Activated T-helper 2 cell treated with anti-CD3 and anti-CD28 coated beads, Interferon-gamma antibody, Interleukin-2, Interleukin-4, amounts not matched to agents 10 μg/mL and 5 μg/mL and 100 μg/mL, durations not matched to agents 14 hours and 24 hours and 36 hours (primary cell): ENCODE measurements at places on chromosomes 3 and 15.

DNA sequence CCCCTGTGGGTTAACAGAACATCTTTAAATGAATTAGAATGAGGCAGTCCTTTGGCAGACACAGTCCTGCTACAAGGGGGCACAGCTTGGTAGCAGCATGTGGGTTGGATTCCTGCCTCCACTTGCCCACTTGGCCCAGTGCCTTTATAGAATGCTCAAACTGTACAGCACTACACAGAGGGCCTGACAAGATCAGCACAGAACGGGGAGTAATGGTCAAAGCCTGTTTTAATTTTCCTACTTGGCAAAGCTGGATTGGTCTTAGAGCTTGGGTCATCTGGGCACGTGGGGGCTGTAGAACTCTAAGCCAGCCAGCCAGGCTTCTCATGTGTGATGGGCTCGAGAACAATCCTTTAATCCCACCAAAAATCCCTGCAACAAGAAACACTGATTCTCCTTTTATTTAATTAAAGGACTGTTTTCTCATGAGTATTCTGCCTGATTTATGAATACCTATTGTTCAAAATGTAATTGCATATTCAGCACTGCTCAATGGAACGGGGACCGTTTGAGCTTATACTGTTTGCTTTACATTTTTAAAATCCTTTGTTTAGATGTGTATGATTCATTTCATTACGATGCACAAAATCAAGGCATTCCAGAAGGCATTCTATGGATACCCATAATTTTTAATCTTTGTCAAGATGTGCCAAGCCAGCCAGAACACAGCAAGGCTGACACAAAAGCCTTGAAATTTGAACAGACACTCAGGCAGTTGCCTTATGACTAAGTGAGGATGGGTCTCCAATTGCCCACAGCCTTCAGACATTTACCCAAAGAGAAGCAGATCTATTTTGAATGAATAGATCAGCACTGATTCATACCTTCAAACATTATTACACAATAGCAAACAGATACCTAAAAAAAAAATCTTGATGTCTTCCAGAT, 249.3 kb upstream of the TGFBR2 start:
- no peak overlapping the region for H3K4me3 ChIP-seq
- H3K27me3 ChIP-seq = peaks cover 9% of the 10 kb centered on the region
- H3K27ac ChIP-seq = no peak overlapping the region
- peaks cover 40% of the 10 kb centered on the region for H3K4me1 ChIP-seq
- H3K36me3 ChIP-seq = peaks cover 5% of the 10 kb centered on the region

GRCh38 chr3:183349421-183350157, 78.8 kb downstream of the MCF2L2 start:
- peaks cover 19% of the 10 kb centered on the region for H3K36me3 ChIP-seq
- peaks cover 13% of the 10 kb centered on the region for H3K27me3 ChIP-seq
- H3K4me1 ChIP-seq = peaks cover 18% of the 10 kb centered on the region

DNA sequence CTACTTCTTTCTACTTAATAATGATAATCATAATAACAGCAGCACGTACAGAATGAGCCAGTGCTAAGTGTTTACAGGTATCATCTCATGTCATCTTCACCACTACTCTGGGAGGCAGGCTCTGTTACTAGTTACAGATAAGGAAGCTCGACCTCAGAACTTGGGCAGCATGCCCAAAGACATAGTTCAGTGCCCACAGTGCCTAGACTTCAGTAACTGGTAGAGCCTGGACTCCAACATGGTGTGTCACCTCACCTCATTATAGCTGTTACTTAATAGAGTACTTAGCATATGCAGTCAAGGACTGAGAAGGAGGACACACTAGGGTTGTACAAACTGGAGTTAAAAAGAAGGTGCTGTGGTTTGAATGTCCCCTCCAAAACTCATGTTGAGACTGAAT, 7.6 kb downstream of the GADL1 start:
- H3K27me3 ChIP-seq = peaks cover 16% of the 10 kb centered on the region
- no peak for DNase-seq
- no peak overlapping the region for H3K4me3 ChIP-seq
- no peaks in the 10 kb centered on the region for H3K36me3 ChIP-seq
- H3K4me1 ChIP-seq = peaks cover 7% of the 10 kb centered on the region

DNA sequence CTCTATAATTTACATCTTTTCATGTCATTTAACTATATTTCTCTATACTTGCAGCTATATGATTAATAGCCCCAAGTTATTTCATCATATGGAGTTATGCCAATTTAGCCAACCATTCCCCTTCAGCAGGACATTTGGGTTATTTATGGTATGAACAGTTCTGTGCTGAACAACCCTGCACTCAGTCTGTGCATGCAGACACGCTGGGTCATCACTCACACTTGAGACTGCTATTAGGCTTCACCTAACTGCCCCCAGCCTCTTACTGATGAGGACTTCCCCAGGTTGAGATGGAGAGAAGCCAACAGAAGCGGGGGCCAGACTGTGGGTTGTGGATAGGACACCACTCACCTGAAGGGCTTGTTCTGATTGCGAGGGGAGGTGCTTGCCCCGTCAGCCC, 7.3 kb downstream of the TADA3 start:
- H3K27me3 ChIP-seq = no peaks in the 10 kb centered on the region
- no peak for DNase-seq
- H3K4me3 ChIP-seq = no peak overlapping the region
- no peak overlapping the region for H3K27ac ChIP-seq

- H3K4me3 ChIP-seq = no peak overlapping the region
- peaks cover 48% of the 10 kb centered on the region for H3K4me1 ChIP-seq
- no peak for DNase-seq
- H3K36me3 ChIP-seq = peaks cover 3% of the 10 kb centered on the region
Measured at GRCh38 chr15:65819563-65819960, 27.5 kb upstream of the DENND4A start.

DNA sequence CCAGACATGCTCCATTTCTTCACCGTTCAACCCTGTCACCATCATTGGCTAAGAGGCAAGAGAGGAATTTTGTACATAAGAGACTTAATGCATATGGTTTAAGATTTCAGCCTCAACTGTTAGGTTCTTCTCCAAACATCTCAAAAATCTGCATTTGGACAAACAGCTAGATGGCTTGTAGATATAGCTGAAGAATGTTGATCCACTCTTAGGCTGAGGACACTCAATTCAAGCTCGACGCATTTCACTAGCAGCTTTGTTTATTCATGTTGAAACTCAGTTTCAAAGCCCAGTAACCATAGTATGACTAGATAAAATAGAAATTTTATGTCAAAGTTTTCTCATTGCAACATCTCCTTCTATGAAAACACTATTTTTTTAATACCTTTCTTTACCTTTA, 208.2 kb downstream of the THRB start:
- H3K27ac ChIP-seq = no peak overlapping the region
- no peaks in the 10 kb centered on the region for H3K27me3 ChIP-seq
- H3K4me3 ChIP-seq = no peak overlapping the region
- no peaks in the 10 kb centered on the region for H3K4me1 ChIP-seq
- no peak for DNase-seq
- no peaks in the 10 kb centered on the region for H3K36me3 ChIP-seq

DNA sequence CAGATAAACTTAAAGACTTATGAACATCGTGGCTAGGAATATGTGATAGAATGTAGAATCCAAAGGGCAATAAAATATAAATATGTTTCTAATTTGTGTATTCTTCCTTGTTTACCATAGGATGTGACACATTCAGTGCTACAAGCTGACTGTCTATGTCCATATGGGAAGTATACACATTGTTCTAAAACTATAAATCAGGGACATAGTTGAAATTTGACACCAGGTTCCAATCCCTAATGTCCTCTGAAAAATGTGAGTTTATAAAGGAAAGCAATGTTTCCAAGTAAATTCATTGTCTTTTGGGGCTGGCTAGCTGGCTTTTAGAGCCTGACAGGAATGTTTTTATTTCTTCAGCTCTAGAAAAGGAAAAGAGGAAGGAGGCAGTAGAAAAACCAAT, 273.6 kb downstream of the CNTN4 start:
- H3K4me1 ChIP-seq = no peaks in the 10 kb centered on the region
- H3K4me3 ChIP-seq = no peak overlapping the region
- H3K27me3 ChIP-seq = no peaks in the 10 kb centered on the region
- no peak overlapping the region for H3K27ac ChIP-seq
- H3K36me3 ChIP-seq = no peaks in the 10 kb centered on the region
- no peak for DNase-seq

- no peak overlapping the region for H3K27ac ChIP-seq
- peaks cover 2% of the 10 kb centered on the region for H3K4me1 ChIP-seq
- H3K36me3 ChIP-seq = no peaks in the 10 kb centered on the region
- H3K4me3 ChIP-seq = no peak overlapping the region
- DNase-seq = no peak
- H3K27me3 ChIP-seq = peaks cover 4% of the 10 kb centered on the region
Measured at GRCh38 chr15:62103431-62103830, 36.7 kb downstream of the C2CD4A start.

DNA sequence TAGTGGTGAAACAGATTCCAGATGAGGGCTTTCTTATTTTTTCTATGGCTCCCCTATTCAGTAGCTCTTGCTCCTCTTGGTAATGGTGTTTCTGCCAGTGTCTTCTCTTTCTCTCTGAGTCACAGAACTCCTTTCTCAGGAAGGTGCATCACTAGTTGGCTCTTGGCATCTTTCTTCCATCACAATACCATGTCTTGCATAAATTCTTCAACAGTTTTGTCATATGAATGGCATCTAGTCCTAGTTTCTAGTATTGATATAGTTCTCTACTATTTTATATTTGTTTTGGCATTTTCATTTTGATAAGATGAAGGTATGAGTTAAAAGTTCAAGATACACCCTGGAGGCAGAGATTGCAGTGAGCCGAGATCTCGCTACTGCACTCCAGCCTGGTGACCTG, 51.0 kb downstream of the REC114 start:
- no peak overlapping the region for H3K4me3 ChIP-seq
- H3K27me3 ChIP-seq = peaks cover 21% of the 10 kb centered on the region
- no peak overlapping the region for H3K27ac ChIP-seq
- no peaks in the 10 kb centered on the region for H3K36me3 ChIP-seq

DNA sequence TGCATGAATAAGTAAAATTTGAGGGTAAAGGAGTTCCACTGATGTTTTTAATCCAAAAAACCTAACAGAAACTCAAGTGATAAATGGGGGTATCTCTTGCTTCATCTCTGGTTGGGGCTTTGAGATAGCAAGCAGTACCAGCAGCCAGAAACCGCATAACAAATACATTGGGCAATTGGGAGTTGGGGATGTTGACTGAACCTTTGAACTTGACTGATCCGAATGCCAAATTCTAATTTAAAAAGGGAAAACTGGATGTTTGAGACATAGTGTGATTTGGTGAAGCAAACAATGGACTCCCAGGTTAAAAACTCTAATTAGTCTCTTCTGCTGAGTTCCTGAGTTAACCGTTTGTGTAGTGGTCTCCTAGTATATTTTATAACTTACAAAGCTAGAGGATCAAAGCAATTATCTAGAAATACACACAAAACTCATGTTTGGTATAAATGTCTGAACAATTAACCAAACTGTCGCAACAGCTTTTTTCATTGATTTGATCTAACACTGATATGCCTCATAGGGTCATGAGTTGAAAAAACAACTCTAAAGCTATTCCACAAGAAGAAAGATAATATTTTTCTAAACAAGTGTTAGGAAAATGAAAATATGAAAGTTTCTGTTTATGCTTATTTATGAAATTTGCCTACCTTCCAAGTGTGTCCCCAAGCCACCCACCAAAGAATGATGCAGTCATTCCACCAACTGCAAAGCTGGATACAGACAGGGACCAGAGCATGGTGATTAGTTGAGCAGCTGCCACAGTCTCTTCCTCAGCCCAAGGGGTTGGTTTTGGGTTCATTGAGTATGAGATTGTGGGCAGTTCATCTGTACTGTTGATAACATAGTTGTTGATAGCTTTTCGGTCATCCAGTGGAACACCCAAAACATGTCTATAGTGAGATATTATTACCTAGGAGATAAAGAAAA, 12.4 kb downstream of the SLC2A2 start:
- H3K27me3 ChIP-seq = peaks cover 36% of the 10 kb centered on the region
- H3K4me1 ChIP-seq = peaks cover 1% of the 10 kb centered on the region
- H3K27ac ChIP-seq = no peak overlapping the region
- H3K36me3 ChIP-seq = no peaks in the 10 kb centered on the region
- H3K4me3 ChIP-seq = no peak overlapping the region

DNA sequence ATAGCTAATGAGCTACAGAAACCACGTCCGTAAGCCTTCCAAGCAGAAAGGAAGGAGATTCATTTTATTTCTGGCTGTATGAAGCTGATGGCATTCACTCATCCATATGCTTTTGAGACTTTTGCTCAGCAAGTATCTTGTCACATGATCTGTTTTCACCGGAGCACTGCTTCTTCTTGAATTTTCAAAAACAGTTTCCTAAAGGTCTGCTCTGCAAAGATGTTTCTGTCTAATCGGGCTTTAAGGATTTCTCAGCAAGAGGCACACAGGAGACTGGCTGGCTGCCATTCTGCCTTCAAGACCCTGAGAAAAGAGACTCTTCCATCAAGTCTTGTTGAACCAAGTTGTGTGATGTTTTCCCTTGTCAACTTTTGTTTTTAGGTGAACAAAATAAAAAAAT, 289.6 kb upstream of the LYSMD4 start:
- no peak overlapping the region for H3K4me3 ChIP-seq
- H3K4me1 ChIP-seq = no peaks in the 10 kb centered on the region
- no peaks in the 10 kb centered on the region for H3K27me3 ChIP-seq
- no peak for DNase-seq
- H3K36me3 ChIP-seq = no peaks in the 10 kb centered on the region

GRCh38 chr3:121362035-121362734, 183.6 kb downstream of the POLQ start:
- H3K27me3 ChIP-seq = no peaks in the 10 kb centered on the region
- no peak for DNase-seq
- no peaks in the 10 kb centered on the region for H3K36me3 ChIP-seq
- H3K4me1 ChIP-seq = no peaks in the 10 kb centered on the region
- no peak overlapping the region for H3K27ac ChIP-seq
- no peak overlapping the region for H3K4me3 ChIP-seq

- H3K36me3 ChIP-seq = peaks cover 48% of the 10 kb centered on the region
- H3K4me1 ChIP-seq = peaks cover 6% of the 10 kb centered on the region
- H3K4me3 ChIP-seq = no peak overlapping the region
- DNase-seq = no peak
- no peaks in the 10 kb centered on the region for H3K27me3 ChIP-seq
Measured at GRCh38 chr3:67529337-67529736, 125.1 kb downstream of the SUCLG2 start.

GRCh38 chr3:50371133-50371685, 11.9 kb upstream of the TMEM115 start:
- no peaks in the 10 kb centered on the region for H3K27me3 ChIP-seq
- no peaks in the 10 kb centered on the region for H3K36me3 ChIP-seq
- no peak overlapping the region for H3K27ac ChIP-seq
- H3K4me1 ChIP-seq = peaks cover 2% of the 10 kb centered on the region
- H3K4me3 ChIP-seq = no peak overlapping the region

GRCh38 chr15:67125589-67126502, 60.4 kb downstream of the SMAD3 start:
- no peak for DNase-seq
- H3K27ac ChIP-seq = no peak overlapping the region
- H3K4me1 ChIP-seq = peaks cover 61% of the 10 kb centered on the region
- H3K4me3 ChIP-seq = no peak overlapping the region

GRCh38 chr15:38854506-38854905, 289.9 kb upstream of the RASGRP1 start:
- H3K4me1 ChIP-seq = no peaks in the 10 kb centered on the region
- no peak for DNase-seq
- no peak overlapping the region for H3K4me3 ChIP-seq
- no peak overlapping the region for H3K27ac ChIP-seq
- no peaks in the 10 kb centered on the region for H3K36me3 ChIP-seq
